ENCODE measurements at places on chromosomes 6 and 20.

GRCh38 chr20:57071283-57071731 lies 195.1 kb downstream of the BMP7 start:
- no peak for DNase-seq

DNA sequence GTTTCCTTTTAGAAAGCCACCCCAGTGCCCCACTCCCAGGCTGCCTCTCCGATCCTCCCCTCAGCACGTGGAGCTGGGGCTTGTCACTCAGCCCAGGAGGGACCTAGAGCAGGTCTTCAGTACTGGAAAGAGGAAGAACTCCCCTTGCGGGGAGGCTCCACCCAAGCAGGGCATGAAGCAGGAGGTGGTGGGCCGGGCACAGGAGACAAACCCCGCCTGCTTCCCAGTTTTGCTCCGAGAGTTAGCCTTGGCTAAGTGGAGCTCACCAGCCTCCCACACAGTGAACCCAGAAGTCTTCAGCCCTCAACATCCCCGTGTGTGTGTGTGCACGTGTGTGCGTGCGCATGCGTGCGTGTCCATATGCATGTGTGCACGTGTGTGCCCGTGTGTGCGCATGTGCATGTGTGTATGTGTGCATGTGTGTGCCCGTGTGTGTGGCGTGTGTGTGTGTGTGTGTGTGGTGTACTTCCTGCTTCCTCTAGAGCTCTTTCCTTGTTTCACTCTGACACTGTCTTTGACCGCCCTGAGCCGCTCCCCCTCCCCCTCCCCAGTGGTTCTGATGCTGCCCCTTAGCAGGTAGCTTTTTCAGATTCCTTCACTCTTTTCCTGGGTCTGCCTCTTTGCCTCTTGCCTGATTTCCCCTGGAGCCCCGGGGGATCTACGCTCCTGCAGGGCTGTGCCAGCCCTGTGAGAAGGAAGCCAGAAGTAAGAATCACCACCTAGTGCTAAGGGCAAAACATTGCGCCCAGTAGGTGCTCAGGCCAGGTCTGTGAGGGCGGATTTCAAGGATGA lies 239.8 kb downstream of the CDC5L start:
- peak; percentile 66 for DNase-seq

DNA sequence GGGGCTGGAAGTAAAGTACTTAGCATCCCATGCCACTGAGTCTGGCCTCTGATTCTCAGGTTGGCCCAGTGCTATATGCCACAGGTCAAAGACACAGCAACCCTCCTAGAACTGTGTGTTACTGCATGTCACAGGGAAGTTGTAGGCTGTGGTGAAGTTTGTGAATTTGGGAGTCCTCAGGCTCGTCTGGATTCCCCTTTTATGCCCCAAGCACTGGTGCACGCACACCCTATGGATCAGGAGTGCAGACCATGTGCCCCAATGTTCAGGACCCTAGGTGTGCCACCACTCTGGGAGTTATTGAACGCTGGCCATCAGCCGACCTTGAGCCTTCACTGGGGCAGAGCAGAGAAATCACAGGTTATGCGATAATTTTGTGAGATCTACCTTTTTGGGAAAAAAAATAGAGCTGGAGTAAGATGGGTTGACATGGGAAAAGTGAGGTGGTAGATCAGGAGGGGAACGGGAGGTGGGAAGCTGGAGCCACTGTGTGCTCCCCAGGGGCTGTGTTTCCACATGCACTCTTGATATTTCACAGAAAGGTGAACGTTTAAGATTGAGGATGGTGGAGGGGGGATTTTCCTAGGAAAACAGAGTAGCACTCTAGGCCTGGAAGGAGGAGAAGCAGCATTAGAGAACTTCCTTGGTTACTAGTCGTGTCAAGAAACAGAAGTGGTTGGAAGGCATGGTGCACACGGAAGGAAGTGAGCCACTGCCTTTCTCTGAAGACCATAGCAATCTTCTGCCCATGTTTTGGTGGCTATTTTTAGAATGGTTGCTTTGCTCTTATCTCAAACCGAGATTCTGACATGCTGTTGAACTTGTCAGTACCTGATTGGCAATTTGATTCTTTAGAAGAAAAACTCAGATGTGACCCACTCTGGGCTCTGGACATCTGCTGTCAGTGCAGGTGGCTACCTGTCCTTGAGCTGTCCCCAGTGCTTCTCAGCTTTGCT lies 44.1 kb downstream of the DUSP22 start:
- no peak for DNase-seq

DNA sequence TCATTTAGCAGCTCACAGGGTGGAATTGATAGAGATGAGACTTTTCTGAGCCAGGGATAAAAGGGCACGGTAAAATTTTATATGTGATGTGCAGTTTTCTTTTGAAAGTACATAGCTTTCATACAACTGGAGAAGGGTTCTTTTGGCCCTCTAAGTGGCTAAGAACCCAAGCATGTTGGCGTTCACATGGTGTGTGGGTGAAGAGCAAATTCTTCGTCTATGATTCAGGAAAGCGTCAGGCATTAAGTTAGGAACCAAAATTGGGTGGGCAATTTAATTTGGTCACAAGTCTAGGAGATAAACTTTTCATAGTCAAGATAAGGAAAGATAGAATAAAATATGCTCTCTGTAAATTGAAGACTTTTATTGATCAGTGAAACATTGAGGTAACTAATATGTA lies 153.9 kb downstream of the UTRN start:
- no peak for DNase-seq

DNA sequence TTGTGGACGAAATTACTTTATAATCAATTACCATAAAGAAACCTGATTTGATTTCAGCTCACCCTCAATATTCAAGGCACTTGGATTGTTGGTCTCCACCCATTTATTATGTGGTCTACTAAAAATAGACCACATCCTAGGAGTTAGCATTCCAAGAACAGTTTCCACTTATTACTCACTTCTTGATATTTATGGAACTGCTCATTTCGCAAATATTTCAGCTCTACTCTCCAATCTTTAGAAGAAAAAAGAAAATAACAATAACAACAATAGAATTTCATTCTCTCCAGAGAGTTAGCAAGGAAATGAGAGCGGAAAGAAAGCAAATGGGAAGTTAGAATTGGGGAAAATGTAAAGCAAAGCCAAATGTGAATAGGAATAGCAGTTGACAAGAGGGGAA lies 26.2 kb upstream of the HDAC2 start:
- no peak for DNase-seq

DNA sequence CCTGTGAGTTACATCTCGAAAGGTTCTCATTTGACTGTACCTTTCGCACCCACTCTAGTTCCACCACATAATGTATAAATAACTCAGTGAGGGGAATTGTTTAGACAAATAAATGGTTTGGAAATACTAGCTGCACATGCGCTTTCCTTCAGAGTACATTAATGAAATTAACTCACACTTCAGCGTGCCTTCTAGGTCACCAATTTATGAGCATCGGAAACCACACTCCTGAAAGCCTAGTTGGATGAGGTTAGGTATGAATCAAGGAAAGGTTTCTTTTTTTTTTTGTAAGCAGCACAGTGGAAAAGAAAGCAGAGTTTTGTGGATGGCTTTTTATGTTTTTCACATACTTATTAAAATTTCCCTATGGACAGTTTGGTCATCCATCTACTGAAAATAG lies 247.8 kb upstream of the TCF21 start:
- DNase-seq, result no peak

DNA sequence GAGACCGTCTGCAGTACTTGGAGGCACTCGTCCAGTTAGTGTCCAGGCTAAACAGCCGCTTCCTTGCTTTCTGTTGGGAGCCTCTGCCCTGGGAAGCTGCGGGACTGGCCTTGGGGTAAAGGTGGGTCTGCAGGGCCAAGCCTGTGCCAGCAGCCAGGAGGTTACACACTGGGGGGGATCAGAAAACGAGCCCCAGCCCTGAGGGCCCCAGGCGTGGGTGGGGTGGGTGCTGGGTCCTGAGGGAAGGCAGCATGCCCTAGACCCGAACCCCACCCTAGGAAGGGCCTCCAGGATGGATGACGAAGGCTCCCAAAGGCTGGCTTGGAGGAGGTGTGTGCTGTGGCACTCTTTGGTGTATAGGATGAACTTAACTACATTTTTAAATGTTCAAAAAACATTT lies 335.2 kb downstream of the ZFAND3 start:
- no peak for DNase-seq

DNA sequence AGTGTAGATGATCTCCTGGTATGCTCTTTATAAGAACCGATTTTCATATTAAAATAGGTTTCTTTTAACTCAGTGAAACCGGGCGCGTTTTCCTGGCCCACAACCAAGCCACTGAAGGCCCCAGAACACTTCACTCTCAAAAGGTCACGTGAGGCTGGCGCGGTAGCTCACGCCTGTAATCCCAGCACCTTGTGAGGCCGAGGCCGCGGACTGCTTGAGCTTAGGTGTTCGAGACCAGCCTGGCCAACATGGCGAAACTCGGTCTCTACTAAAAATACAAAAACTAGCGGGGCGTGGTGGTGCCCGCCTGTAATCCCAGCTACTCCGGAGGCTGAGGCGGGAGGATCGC lies 402 bp upstream of the TAF8 start:
- DNase-seq, result peak; percentile 47

- DNase-seq, result no peak
Measured at GRCh38 chr6:135093578-135093977, 39.0 kb upstream of the HBS1L start.

- no peak for DNase-seq
Measured at GRCh38 chr6:151351146-151351700, 40.1 kb downstream of the ZBTB2 start.

DNA sequence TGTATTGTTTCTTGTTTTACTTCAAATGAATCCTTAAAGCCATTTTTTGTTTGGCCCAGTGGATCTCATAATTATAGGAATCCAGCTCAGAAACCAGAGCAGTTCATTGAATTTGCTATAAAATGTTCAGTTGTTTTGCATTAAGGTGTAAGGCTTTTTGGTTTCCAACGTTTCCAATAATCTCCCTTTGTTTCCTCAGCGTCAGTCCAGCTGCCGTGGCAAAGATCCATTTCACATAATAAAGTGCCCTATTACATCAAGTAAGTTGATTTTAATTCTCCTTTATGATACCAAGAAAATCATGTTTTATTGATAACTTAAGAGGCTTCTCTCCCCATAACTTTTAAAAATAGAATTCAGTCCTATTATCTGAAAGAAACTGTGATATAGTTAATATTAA lies 472.6 kb downstream of the UTRN start:
- no peak for DNase-seq

GRCh38 chr6:35096129-35096862 lies 44.8 kb downstream of the TCP11 start:
- DNase-seq, result no peak

- no peak for DNase-seq
Measured at GRCh38 chr6:114407426-114408035, 64.7 kb upstream of the HS3ST5 start.

DNA sequence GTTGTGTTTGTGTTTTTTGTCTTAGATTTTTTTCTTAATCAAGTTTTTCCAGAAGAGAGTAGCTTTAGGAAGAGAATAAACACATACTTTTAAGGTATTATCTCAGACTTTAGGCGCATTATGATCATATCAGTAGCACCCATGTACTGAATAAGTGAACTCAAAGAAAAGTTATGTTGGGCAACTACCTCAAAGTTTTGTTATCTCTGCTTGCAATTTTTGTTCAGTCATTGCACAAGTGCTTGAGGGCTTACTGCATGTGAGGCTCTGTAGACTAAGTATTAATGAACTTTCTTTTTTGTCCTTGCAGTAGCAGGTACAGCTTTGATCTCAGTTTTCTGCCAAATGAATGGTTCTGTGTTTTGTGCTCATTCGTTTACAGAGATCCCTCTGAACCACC lies 189.0 kb downstream of the SLC16A10 start:
- no peak for DNase-seq

GRCh38 chr20:20207872-20208271 lies 155.5 kb downstream of the CFAP61 start:
- no peak for DNase-seq
